ENCODE measurements at places on chromosomes 13 and 19. TPM values are rescaled to one million over a fixed set of nuclear protein-coding genes. Genes with fewer than 3 reads are reported as not detected.

DNA sequence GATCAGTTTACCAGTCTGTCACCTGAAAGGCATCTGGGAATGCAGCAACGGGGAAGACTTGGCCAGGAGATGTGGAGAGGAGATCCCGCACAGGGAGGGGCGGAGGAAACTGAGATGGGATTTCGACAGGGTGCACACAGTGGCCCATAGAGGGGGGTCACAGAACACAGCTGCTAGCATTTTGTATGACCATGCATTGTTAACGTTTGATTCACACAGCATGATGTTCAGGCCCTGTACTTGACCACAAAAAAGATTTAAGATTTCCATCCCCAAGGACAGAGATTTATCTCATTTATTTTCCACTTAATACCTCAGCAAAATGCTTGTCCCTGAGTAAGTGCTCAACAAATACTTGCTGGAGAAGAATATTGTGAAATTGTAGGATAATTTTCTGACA, 63.2 kb downstream of the RAB20 start:
- no peaks in the 10 kb centered on the region for H3K36me3 ChIP-seq
- no peaks in the 10 kb centered on the region for H3K4me1 ChIP-seq
- no peak overlapping the region for H3K4me3 ChIP-seq
- H3K27ac ChIP-seq: no peak overlapping the region

- peak; percentile 9 for DNase-seq
- peaks cover 6% of the 10 kb centered on the region for H3K4me1 ChIP-seq
- H3K36me3 ChIP-seq: no peaks in the 10 kb centered on the region
- H3K27me3 ChIP-seq: no peaks in the 10 kb centered on the region
- no peak overlapping the region for H3K4me3 ChIP-seq
Observed at GRCh38 chr13:77415253-77416071, 88.6 kb upstream of the MYCBP2 start.

GRCh38 chr13:50080203-50080910, 65.1 kb downstream of the KCNRG start:
- H3K36me3 ChIP-seq: no peaks in the 10 kb centered on the region
- peak overlapping the region; percentile 85 for H3K27ac ChIP-seq
- no peaks in the 10 kb centered on the region for H3K27me3 ChIP-seq
- peaks cover 48% of the 10 kb centered on the region for H3K4me1 ChIP-seq

- no peaks in the 10 kb centered on the region for H3K27me3 ChIP-seq
- no peaks in the 10 kb centered on the region for H3K36me3 ChIP-seq
Observed at GRCh38 chr19:34243876-34244578, 10.3 kb upstream of the GARRE1 start.

TEX26 gene
- polyA plus RNA-seq: not detected

DACT3 gene
- 0.09 TPM for polyA plus RNA-seq

PLPPR3 gene
- not detected for polyA plus RNA-seq

DNA sequence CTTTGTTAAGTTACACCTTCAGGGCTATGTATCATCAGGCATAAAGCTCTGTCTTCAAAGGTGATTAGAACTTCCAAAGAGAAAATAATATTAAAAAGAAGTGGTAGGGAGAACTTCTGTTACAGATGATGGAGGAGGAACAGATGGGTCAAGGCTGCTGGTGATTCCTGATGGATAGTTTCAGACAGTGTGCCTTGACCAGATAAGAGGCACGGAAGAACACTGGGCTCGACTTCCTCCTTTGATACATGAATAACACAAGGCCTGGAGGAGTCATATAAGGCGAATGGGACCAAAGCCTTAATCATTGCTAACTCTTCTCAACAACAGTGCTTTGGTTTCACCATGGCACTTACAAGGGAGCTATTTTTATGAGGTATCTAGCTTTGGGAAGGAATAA, 128.1 kb upstream of the RXFP2 start:
- H3K27ac ChIP-seq: no peak overlapping the region
- DNase-seq: no peak
- no peak overlapping the region for H3K4me3 ChIP-seq
- no peaks in the 10 kb centered on the region for H3K4me1 ChIP-seq

DNA sequence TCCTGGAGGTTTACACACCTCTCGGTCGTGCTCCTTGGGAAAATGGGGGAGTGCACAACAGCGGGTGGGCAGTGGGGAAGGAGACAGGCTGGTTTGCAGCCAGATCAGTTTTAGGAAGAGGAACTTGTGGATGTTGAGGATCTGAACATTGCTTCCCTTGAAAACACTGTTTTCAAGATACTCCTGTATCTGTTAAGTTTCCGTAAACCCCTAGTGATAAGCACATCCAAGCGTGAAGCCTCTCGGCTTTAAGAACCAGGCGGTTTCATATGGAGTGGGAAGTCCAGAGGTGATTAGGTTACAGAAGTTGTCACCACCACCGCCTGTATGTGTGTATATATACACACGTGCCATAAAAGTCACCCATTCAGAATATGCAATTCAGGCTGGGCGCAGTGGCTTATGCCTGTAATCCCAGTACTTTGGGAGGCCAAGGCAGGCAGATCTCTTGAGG, 47.4 kb downstream of the SIPA1L3 start:
- peaks cover 26% of the 10 kb centered on the region for H3K4me1 ChIP-seq
- DNase-seq: no peak
- no peaks in the 10 kb centered on the region for H3K27me3 ChIP-seq
- H3K36me3 ChIP-seq: no peaks in the 10 kb centered on the region
- no peak overlapping the region for H3K4me3 ChIP-seq

GRCh38 chr19:54399189-54399588, 16.1 kb upstream of the TTYH1 start:
- H3K4me1 ChIP-seq: peaks cover under 1% of the 10 kb centered on the region
- no peaks in the 10 kb centered on the region for H3K27me3 ChIP-seq
- no peak overlapping the region for H3K27ac ChIP-seq
- no peaks in the 10 kb centered on the region for H3K36me3 ChIP-seq
- DNase-seq: no peak

MTIF3 gene
- 135 TPM for polyA plus RNA-seq

- no peak overlapping the region for H3K27ac ChIP-seq
- no peak for DNase-seq
- peaks cover 33% of the 10 kb centered on the region for H3K36me3 ChIP-seq
- H3K4me1 ChIP-seq: no peaks in the 10 kb centered on the region
Observed at GRCh38 chr19:3515891-3516422, 9.8 kb downstream of the FZR1 start.

DNA sequence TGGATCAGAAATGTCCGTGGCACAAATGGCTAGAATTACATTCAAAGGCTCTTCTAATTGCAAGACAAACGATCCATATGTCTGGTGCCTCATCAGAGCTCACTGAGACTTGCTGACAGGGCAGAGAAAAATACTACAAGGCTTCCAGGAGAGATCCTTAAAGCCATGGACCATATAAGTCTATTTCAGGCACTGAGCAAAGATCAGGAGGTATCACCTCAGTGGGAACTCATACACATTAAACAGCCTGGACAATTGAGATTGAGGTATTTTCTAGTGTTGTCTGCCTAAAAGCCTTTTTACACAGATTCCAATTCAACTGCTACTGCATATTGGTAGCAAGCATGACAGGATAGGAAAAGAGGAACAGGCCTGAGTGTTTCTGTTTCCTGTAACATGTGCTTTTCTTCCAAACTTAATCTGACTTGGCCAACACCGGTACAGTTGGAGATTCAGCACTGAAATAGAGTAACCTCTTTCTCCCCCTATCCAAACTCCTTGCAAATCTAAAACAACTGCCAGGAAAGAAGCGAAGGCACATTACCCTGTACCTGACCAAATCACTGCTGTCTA, 65.9 kb downstream of the SERP2 start:
- no peaks in the 10 kb centered on the region for H3K36me3 ChIP-seq
- H3K4me3 ChIP-seq: no peak overlapping the region
- peaks cover 29% of the 10 kb centered on the region for H3K4me1 ChIP-seq
- no peak for DNase-seq
- no peak overlapping the region for H3K27ac ChIP-seq

- H3K36me3 ChIP-seq: peaks cover 47% of the 10 kb centered on the region
- no peak overlapping the region for H3K27ac ChIP-seq
- no peak for DNase-seq
- no peaks in the 10 kb centered on the region for H3K27me3 ChIP-seq
- no peaks in the 10 kb centered on the region for H3K4me1 ChIP-seq
Observed at GRCh38 chr13:72853000-72853399, 71.1 kb downstream of the PIBF1 start.

ZNF221 gene
- 0.29 TPM for polyA plus RNA-seq

DNA sequence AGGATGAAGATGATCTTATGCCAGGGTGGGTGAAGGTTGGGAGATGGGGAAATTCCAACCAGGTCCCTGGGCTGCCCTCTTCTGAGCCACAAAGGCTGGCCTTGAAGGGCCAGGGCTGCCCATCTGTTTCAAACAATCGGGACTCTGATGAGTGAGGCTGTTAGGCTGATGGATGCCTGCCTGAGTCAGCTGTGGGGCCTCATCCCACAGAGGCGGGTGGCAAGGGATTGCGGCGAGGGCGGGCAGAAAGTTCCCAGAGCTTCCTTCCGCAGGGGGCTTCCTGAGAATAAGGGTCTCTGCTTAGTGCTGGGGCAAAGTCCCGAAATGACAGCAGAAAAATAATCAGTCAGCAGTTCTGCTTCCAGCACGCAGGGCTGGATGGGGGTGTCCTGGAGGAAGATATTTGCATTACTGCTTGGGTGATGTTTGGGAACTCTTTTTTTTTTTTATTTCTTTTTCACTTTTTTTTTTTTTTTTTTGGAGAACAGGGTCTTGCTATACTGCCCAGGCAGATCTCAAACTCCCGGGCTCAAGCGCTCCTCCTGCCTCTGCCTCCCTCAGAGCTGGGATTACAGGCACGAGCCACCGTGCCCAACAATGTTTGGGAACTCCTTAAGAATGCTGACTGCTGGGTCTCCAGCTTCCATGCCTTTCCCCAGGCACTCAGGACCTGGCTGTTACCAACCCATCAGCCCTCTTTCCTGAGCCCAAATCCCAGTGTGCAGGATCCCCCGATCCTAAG, 14.1 kb downstream of the SH3GL1 start:
- H3K27me3 ChIP-seq: no peaks in the 10 kb centered on the region
- H3K36me3 ChIP-seq: peaks cover 28% of the 10 kb centered on the region
- H3K4me3 ChIP-seq: no peak overlapping the region

GRCh38 chr19:29628661-29629385, 22.7 kb downstream of the POP4 start:
- no peak for DNase-seq
- H3K27me3 ChIP-seq: no peaks in the 10 kb centered on the region
- H3K4me3 ChIP-seq: no peak overlapping the region
- no peaks in the 10 kb centered on the region for H3K36me3 ChIP-seq
- no peaks in the 10 kb centered on the region for H3K4me1 ChIP-seq

GRCh38 chr19:18385675-18386542, at the start of gene GDF15:
TSS of gene GDF15 (plus strand) at chr19:18386158. CDS start at chr19:18386190, 32 bp downstream.
- H3K36me3 ChIP-seq: peaks cover 18% of the 10 kb centered on the region
- no peak within 1 kb of the TSS for H3K27ac ChIP-seq
- no peaks in the 10 kb centered on the region for H3K27me3 ChIP-seq
- peaks cover 44% of the 10 kb centered on the region for H3K4me1 ChIP-seq

URAD gene
- polyA plus RNA-seq: not detected

- H3K4me1 ChIP-seq: no peaks in the 10 kb centered on the region
- H3K36me3 ChIP-seq: no peaks in the 10 kb centered on the region
- no peaks in the 10 kb centered on the region for H3K27me3 ChIP-seq
- DNase-seq: no peak
Observed at GRCh38 chr13:38713046-38713445, 26.2 kb downstream of the FREM2 start.

C3 gene
- 2.4 TPM for polyA plus RNA-seq

OR10H1 gene
- not detected for polyA plus RNA-seq

DNA sequence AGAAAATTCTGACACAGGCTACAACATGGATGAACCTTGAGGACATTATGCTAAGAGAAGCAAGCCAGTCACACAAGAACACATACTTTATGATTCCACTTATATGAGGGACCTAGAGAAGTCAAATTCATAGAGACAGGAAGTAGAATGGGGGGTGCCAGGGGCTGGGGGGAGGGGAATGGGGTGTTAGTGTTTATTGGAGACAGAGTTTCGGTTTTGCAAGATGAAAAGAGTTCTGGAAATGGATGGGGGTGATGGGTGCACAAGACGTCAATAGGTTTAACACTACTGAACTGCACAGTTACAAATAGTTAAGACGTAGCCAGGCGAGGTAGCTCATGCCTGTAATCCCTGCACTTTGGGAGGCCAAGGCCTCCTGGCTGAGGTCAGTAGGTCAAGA, 3.5 kb upstream of the ZNF787 start:
- H3K4me3 ChIP-seq: no peak overlapping the region
- DNase-seq: no peak
- no peaks in the 10 kb centered on the region for H3K36me3 ChIP-seq
- no peaks in the 10 kb centered on the region for H3K27me3 ChIP-seq
- H3K4me1 ChIP-seq: peaks cover 12% of the 10 kb centered on the region

MVB12A gene
- polyA plus RNA-seq: 43.2 TPM

- no peak overlapping the region for H3K4me3 ChIP-seq
- no peaks in the 10 kb centered on the region for H3K4me1 ChIP-seq
- H3K27ac ChIP-seq: no peak overlapping the region
- no peaks in the 10 kb centered on the region for H3K36me3 ChIP-seq
Observed at GRCh38 chr13:47718556-47718955, 282.5 kb downstream of the SUCLA2 start.

DNA sequence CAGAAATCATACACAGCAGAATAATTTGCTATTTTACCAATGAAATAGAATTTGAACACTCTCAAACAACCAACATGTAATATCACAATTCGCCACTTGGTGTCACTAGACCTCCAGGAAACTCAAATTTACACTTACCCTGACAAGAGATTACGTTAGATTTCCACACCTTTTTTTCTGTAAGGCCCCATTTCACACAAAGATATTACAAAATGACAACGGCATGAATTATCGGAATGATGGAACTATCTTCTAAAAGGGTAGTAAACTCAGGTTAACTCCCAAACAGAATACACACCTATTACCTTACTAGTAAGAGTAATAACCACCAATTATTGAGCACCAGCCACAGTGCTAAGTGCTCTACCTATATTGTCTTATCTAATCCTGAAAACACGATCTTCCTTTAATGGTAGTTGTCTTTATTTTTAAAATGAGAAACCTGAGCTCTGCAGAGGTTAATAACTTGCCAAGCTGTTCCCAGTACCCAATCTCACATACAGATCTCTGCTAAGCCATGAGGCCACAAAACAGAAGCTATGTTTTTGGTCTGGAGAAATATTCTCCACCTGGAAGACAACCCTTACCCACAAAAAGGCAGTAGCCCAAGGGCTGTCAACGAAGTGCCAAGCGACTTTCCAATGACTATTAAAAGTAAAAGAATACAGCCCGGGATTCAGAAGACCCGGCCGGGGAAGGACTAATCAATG, 152.4 kb downstream of the DCLK1 start:
- H3K36me3 ChIP-seq: no peaks in the 10 kb centered on the region
- peak; percentile 6 for DNase-seq
- no peaks in the 10 kb centered on the region for H3K27me3 ChIP-seq
- no peaks in the 10 kb centered on the region for H3K4me1 ChIP-seq
- no peak overlapping the region for H3K27ac ChIP-seq

DNA sequence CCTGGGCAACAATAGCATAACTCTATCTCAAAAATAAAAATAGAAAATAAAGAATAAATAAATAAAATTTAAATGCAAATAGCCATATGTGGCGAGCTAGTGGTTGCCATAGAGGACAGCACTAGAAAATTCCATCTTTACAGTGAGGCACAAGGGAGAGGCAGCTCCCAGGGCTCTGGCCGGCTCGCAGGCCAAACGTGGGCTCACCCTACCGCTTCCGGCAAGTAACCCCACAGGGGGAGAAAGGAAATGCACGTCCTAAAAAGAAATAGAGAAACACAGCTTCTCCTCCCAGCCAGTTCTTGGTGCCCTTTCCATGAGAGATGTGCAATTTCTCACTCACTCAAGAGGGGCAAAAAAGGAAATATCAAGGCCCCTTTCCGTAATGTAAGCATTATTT, 12.4 kb upstream of the GRWD1 start:
- no peak overlapping the region for H3K27ac ChIP-seq
- no peaks in the 10 kb centered on the region for H3K36me3 ChIP-seq
- H3K4me1 ChIP-seq: no peaks in the 10 kb centered on the region
- no peak for DNase-seq
- no peaks in the 10 kb centered on the region for H3K27me3 ChIP-seq
- H3K4me3 ChIP-seq: no peak overlapping the region
